HT1080 (cell line): ENCODE measurements at places on chromosomes 5 and 9.

GRCh38 chr5:140540227-140540626 is 7.2 kb upstream of the EIF4EBP3 start:
- no peak for DNase-seq

- DNase-seq, result no peak
Observed at GRCh38 chr9:136171801-136172411, 33.0 kb downstream of the LHX3 start.

DNA sequence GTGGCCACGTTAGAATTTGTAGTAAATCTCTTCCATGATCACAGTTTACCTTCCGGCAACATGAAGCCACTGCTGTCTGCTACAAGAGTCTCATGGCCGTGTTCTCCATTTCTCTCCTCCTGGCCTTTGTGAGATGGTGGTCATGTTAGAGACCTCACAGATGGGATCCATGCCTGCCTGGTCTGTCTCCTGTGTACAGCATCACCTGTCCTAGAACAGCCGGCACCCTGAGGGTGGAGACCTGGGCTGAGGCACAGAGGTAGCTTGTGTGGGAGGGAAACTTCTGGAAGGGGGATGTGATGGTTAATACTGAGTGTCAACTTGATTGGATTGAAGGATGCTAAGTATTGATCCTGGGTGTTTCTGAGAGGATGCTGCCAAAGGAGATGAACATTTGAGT is 3.1 kb upstream of the FCN2 start:
- no peak for DNase-seq

- no peak for DNase-seq
Observed at GRCh38 chr9:77161966-77162365, 15.4 kb upstream of the VPS13A start.

GRCh38 chr5:15604986-15605385 is 105.0 kb downstream of the FBXL7 start:
- DNase-seq, result peak; percentile 3

- peak; percentile 34 for DNase-seq
Observed at GRCh38 chr5:171483551-171484135, 64.2 kb downstream of the FGF18 start.

- no peak for DNase-seq
Observed at GRCh38 chr9:136902259-136902821, 16.0 kb downstream of the TRAF2 start.

DNA sequence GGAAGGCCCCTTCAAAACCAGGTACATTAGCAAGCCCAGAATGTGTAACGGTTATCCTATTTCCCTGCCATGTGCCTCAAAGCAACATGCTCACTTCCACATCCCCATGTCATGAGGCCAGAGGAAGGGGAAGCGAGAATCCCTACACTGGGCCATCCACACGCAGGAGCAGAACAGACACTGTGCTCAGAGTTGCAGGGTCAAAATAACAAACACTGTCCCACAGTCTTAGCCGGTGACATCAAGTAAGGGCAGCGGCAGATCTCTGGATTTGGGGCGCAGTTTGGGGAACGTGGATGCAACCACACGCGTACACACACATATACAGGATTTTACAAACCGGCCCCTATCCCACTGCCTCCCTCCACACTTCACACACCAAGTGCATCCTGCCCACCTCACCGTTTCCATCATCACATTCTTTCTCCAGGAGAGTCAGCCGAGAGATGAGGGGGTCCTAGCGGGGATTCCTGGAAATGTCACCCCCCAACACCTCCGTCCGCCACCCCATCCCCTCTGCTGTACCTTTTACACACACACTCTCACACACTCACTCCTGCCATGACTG is 776 bp downstream of the APBA1 start:
- DNase-seq, result no peak

GRCh38 chr5:77844623-77845323 is 68.6 kb upstream of the TBCA start:
- no peak for DNase-seq

DNA sequence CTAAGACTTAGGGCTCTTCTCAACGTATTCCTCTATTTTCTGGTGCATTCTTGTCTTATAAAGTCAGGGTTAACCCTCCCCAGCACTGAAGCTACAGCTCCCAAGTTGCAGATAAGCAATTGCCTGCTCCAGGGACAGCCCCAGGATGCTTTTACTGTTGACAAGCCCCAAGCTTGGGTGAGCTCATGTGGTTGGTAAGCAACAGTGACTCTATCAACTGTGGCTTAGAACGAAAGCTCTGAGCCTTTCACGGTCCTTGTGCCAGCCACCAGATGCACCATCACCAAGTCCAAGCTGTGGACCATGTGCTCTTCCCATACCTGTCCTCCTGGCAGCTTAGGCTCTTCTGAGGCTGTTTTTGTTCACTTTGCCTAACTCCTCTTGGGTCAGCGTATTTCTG is 13.5 kb downstream of the ADRB2 start:
- no peak for DNase-seq

DNA sequence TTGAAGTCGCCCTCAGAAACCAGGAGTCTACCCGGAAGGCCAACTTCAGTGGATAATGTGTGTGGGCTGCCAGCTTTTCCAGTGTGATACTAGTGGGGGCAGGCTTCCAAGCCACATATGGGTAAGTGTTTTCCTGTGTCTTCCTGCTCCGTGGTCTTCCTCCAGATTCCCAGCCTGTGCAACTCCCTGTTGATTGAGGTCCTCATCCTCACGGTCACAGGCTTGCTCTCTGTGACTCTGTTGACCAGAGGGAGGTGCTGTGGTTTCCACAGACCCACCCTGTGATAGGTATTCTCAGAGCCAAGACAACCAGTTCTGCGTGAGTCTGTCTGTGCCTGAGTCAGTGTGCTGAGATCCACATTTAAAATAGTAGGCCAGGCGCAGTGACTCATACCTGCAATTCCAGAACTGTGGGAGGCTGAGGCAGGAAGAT is 388.0 kb upstream of the IRX2 start:
- DNase-seq, result peak; percentile 72

DNA sequence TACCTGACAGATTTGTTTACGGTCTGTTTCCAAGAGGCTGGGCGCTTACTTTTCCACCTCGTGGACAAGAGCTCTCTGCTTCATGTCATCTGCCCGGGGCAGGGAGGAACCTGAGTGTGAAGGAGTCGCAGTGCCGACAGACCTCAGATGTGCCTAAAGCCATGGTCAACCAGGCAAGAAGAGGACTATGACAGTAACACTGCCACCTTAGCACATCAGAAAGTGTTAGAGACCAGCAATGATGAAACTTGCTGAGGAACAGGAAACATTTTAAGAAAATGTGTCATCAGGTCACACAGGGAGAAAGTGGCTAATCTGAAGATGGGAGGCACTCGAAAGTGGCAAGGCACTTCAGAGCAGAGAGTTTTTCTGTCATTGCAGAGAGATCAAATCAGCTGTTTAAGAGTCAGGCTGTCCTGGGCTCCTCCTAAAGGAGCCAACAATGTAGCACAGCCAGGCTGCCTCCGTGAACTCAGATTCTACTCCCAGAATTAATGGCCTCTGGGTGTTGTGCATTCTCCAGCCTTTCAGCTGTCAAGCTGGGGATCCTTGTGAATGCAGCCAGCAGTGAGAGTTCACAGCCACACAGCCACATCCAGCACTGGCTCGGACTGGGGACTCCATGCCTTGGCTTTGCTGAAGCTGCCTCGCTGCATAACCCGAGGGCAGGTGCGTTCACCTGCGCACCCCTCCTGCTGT is 94.6 kb downstream of the RAPGEF1 start:
- no peak for DNase-seq

- DNase-seq, result no peak
Observed at GRCh38 chr5:129619782-129620181, 128.1 kb upstream of the MINAR2 start.

- DNase-seq, result peak; percentile 97
Observed at GRCh38 chr9:83027153-83027891, 35.6 kb downstream of the RASEF start.

GRCh38 chr9:124869986-124870560 is 8.1 kb downstream of the ARPC5L start:
- peak; percentile 48 for DNase-seq

- no peak for DNase-seq
Observed at GRCh38 chr5:53613536-53613935, 53.1 kb downstream of the NDUFS4 start.
